Endothelial cell of umbilical vein (primary cell): ENCODE measurements at places on chromosomes 3 and 15. TPM values are rescaled to one million over a fixed set of nuclear protein-coding genes. Genes with fewer than 3 reads are reported as not detected.

The CLRN1 gene
- polyA plus RNA-seq, result not detected in 2 replicates

The TRIM42 gene
- not detected in 2 replicates for polyA plus RNA-seq

The ALDH1A3 gene
- 2.1 and 2.8 TPM in 2 replicates for polyA plus RNA-seq

The COL6A5 gene
- not detected in 2 replicates for polyA plus RNA-seq

The TTLL13 gene
- 0.04 and 0.05 TPM in 2 replicates for polyA plus RNA-seq

The ALDH1L1 gene
- polyA plus RNA-seq, result not detected in 2 replicates

The SENP8 gene
- polyA plus RNA-seq, result 0.91 and 1.6 TPM in 2 replicates

The GHSR gene
- not detected in 2 replicates for polyA plus RNA-seq

The CXCR6 gene
- not detected in 2 replicates for polyA plus RNA-seq

The TMEM266 gene
- not detected in 2 replicates for polyA plus RNA-seq

The TMEM207 gene
- polyA plus RNA-seq, result not detected in 2 replicates

The MB21D2 gene
- 6.7 TPM in 2 replicates for polyA plus RNA-seq

The STRC gene
- 0.10 and 0.25 TPM in 2 replicates for polyA plus RNA-seq

The CHAC1 gene
- 18.9 and 25.7 TPM in 2 replicates for polyA plus RNA-seq

The NEK10 gene
- 0.24 and 0.32 TPM in 2 replicates for polyA plus RNA-seq

The CIP2A gene
- 6.2 and 9.4 TPM in 2 replicates for polyA plus RNA-seq

The ETV5 gene
- polyA plus RNA-seq, result 6.9 and 8.8 TPM in 2 replicates

The ADGRG7 gene
- polyA plus RNA-seq, result not detected in 2 replicates

The CD200 gene
- 6.9 and 8.1 TPM in 2 replicates for polyA plus RNA-seq

The PPARG gene
- polyA plus RNA-seq, result 0.14 and 0.15 TPM in 2 replicates

The ZDHHC19 gene
- polyA plus RNA-seq, result not detected in 2 replicates

The UTS2B gene
- 0.11 and 0.21 TPM in 2 replicates for polyA plus RNA-seq

The PLAAT1 gene
- 0.54 and 0.58 TPM in 2 replicates for polyA plus RNA-seq

The ECE2 gene
- polyA plus RNA-seq, result not detected in 2 replicates

The TTLL3 gene
- 63.7 and 65.2 TPM in 2 replicates for polyA plus RNA-seq

The FRMD4B gene
- 58.4 and 66.4 TPM in 2 replicates for polyA plus RNA-seq

The CYP1A2 gene
- not detected in 2 replicates for polyA plus RNA-seq

The MDFIC2 gene
- polyA plus RNA-seq, result not detected in 2 replicates

The IL17RD gene
- polyA plus RNA-seq, result 0.29 and 0.36 TPM in 2 replicates

The PLOD2 gene
- 22.6 and 36.1 TPM in 2 replicates for polyA plus RNA-seq

The MCF2L2 gene
- 0.15 and 0.41 TPM in 2 replicates for polyA plus RNA-seq

The GABRA5 gene
- polyA plus RNA-seq, result not detected in 2 replicates

The CYP1A1 gene
- polyA plus RNA-seq, result 12.8 and 13.1 TPM in 2 replicates

The PARP9 gene
- 10.1 and 10.4 TPM in 2 replicates for polyA plus RNA-seq

The AGTR1 gene
- not detected in 2 replicates for polyA plus RNA-seq

The AMIGO3 gene
- polyA plus RNA-seq, result 0.21 and 1.2 TPM in 2 replicates

The NR1D2 gene
- 3.7 and 4.3 TPM in 2 replicates for polyA plus RNA-seq

The ADCY5 gene
- polyA plus RNA-seq, result 0.01 and 0.08 TPM in 2 replicates

The LRRC3B gene
- polyA plus RNA-seq, result not detected in 2 replicates

The GOLGA8K gene
- 0.10 TPM in 1 of 2 replicates, not detected in the other for polyA plus RNA-seq

The CYP8B1 gene
- not detected in 2 replicates for polyA plus RNA-seq

The CHDH gene
- 0.02 and 0.06 TPM in 2 replicates for polyA plus RNA-seq

The RBPMS2 gene
- 2.3 TPM in 2 replicates for polyA plus RNA-seq

The PLSCR5 gene
- polyA plus RNA-seq, result not detected in 2 replicates

The NMNAT3 gene
- 0.59 and 1.1 TPM in 2 replicates for polyA plus RNA-seq

The GASK1A gene
- 0.04 TPM in 1 of 2 replicates, not detected in the other for polyA plus RNA-seq

The PCSK6 gene
- 0.18 and 0.33 TPM in 2 replicates for polyA plus RNA-seq
